Amniotic epithelial cell (primary cell): ENCODE measurements at places on chromosomes 16 and 17.

- DNase-seq = peak; percentile 64
Observed at GRCh38 chr17:14792746-14793145, 472.4 kb downstream of the PMP22 start.

DNA sequence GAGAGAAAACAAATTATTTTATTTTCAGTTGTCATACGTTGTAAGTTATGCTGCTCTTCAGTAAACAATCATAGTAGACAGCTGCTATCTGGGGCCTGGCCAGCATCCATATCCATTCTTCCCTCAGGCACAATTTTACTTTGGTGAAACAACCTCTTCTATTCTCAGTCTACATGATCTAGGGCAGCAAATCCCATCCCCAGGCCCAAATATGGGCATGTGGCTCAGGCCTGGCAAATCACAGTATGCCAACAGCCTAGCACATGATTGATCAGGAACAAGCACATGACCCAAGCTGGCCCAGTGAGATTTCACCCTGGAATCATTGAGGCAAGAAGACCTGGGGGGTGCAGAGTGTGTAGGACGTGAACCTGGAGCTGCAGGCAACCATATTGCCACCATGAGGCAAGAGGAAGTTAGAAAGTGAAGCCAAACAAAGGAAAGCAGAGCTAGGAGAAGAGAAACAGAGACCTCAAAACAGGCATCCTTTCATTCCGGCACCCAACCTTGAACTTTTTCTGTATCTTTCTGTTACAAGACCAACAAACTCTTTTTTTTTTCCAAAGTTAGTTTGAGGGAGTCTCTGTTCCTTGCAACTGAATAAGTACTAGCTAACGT lies 10.3 kb upstream of the ABCC12 start:
- no peak for DNase-seq

- peak; percentile 5 for DNase-seq
Observed at GRCh38 chr17:5583426-5584382, 605 bp downstream of the NLRP1 start.

- DNase-seq = no peak
Observed at GRCh38 chr16:22728167-22728836, 85.7 kb upstream of the HS3ST2 start.
